Activated CD8-positive, alpha-beta T cell treated with anti-CD3 and anti-CD28 coated beads for 36 hours (primary cell): ENCODE measurements at places on chromosomes 7 and 10. TPM values are rescaled to one million over a fixed set of nuclear protein-coding genes. Genes with fewer than 3 reads are reported as not detected.

PNLIP gene
- not detected for total RNA-seq

MALRD1 gene
- total RNA-seq, result 0.41 TPM

GPR85 gene
- total RNA-seq, result not detected

SPOCK2 gene
- total RNA-seq, result 134 TPM

TBXAS1 gene
- 2.1 TPM for total RNA-seq

FAM25C gene
- total RNA-seq, result not detected

TPST1 gene
- total RNA-seq, result 2.4 TPM

FEZF1 gene
- not detected for total RNA-seq

CTTNBP2 gene
- total RNA-seq, result not detected

ZNF503 gene
- total RNA-seq, result 0.31 TPM

CDHR1 gene
- total RNA-seq, result 2.4 TPM

FLNC gene
- 0.16 TPM for total RNA-seq

ZNF518A gene
- total RNA-seq, result 13.4 TPM

RELN gene
- total RNA-seq, result not detected

AZGP1 gene
- not detected for total RNA-seq

FFAR4 gene
- not detected for total RNA-seq

CLRN3 gene
- not detected for total RNA-seq

PRSS37 gene
- not detected for total RNA-seq

STEAP1 gene
- 0.51 TPM for total RNA-seq

TEX36 gene
- not detected for total RNA-seq

ABCC2 gene
- total RNA-seq, result 1.0 TPM

PPIF gene
- 81.5 TPM for total RNA-seq

HOXA10 gene
- total RNA-seq, result not detected

MYH16 gene
- not detected for total RNA-seq

SUN1 gene
- 71.3 TPM for total RNA-seq

GRIFIN gene
- total RNA-seq, result not detected

CRYGN gene
- total RNA-seq, result 0.16 TPM

PRKCQ gene
- 46.3 TPM for total RNA-seq

NPFFR1 gene
- not detected for total RNA-seq

GCK gene
- 2.1 TPM for total RNA-seq

FAM221A gene
- total RNA-seq, result 7.5 TPM

TUBB8 gene
- total RNA-seq, result not detected

RASSF4 gene
- total RNA-seq, result 1.9 TPM

FXYD4 gene
- total RNA-seq, result not detected

CAMK1D gene
- 13.8 TPM for total RNA-seq

NPY4R2 gene
- total RNA-seq, result not detected

AKR1D1 gene
- not detected for total RNA-seq

CUBN gene
- 0.65 TPM for total RNA-seq

CDC14C gene
- total RNA-seq, result not detected
